ENCODE measurements at places on chromosomes 1 and 21.

- DNase-seq, result no peak
These were observed 329.1 kb upstream of the VAMP3 start for GRCh38 chr1:7442036-7442435.

GRCh38 chr1:31757204-31757679 is 6.9 kb downstream of the ADGRB2 start:
- no peak for DNase-seq

DNA sequence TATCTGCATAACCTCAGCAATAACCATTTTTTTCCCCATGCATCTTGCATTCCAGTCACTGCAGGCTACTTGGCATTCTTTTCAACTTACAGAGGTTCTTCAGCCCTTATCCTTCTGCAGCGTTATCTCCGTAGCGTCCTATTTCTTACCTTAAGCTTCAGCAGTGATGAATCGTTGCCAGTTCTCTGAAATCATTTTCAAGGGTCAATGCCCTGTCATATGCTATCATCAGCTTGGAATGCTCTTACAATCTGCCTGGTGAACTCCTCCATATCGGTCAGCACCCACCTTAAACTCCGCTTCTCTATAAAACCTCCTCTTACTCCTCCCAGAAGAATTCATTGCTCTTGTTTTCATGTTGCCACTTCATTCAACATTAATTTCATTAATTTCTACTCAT is 105.1 kb upstream of the DPH5 start:
- no peak for DNase-seq

DNA sequence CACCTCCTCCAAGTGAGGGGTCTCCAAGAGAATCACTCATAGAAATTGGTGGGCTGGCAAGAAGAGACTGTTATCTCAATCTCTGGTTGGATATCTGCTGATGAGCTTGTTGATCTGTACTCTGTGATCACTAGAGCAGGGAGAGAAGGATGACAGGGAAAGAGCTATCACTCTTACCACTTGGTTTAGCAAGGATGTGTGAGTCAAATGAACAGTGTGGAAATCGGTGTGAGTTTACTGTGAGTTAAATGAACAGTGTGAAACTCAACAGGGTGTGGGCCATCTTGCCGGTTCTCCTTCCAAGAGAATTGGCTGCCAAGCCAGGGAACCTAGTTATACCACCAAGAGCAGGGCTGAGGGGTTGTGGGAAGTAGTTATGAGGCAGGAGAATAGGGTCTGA is 33.3 kb upstream of the CD1D start:
- DNase-seq, result peak; percentile 85

- DNase-seq, result no peak
These were observed 621.0 kb downstream of the LMO4 start for GRCh38 chr1:87949711-87950110.

GRCh38 chr1:164774819-164775654 is 216.1 kb downstream of the PBX1 start:
- DNase-seq, result no peak

- DNase-seq, result no peak
These were observed 951 bp downstream of the SYDE2 start for GRCh38 chr1:85199667-85200462.

- DNase-seq, result no peak
These were observed 131.3 kb downstream of the CACHD1 start for GRCh38 chr1:64601207-64601606.

DNA sequence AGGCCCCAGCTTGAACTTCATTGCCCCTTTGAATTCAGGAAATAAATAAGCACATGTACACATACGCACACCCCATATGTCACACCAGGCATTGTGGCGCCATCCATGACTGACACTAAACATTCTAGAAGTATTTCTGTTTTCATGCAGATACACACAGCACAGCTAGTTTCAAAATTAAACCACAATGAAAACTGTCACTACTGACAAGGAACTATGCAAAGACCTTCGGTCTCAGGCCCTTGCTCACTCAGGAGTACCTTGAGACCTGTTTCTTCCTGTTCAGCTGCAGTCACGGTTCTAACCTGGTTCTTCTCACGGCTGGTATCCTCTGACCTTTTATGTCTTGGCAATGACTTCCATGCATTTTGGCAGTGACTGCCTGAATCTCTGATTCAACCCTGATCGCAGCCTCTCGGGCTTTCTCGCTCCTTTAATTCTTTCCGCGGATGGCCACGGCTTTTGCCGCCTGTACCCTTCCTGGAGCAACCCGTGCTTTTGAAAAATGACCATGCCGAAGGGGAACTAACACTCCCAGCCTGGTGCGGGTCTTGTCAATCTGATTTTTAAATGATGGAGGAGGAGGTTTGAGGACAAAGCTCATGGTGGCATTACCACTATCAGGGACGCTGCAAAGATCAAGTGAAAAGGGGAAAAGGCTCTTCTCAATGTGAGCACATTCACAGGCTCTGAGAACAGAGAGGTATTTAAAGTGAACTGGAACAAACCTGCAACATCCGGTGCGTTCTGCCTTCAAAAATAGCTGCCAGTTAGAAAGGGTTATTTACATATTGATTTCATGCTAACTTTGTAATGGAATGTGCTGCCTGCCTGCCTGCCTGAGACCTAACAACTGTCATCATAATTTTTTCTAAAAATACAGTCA is 384.6 kb downstream of the RRAGC start:
- no peak for DNase-seq

DNA sequence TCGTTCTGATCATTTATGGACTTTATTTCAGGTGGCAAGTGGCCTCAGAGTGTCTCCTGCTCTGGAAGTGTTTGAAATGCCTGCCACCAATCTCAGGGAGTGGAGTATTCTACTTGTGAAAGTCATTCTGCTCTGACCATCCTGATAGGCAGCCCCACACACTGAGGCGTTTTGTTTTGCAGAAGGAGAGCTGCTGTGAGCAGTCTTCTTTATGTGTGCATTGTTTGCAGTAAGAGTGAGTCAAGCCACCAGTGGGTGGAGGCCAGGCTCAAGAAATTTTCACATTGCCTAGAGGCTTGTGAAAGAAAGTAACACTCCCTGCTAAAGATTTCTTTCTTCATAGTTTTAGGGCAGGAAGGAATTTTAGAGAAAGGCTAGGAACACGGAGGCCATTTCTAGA is 204.4 kb downstream of the SLC35F3 start:
- DNase-seq, result peak; percentile 24

DNA sequence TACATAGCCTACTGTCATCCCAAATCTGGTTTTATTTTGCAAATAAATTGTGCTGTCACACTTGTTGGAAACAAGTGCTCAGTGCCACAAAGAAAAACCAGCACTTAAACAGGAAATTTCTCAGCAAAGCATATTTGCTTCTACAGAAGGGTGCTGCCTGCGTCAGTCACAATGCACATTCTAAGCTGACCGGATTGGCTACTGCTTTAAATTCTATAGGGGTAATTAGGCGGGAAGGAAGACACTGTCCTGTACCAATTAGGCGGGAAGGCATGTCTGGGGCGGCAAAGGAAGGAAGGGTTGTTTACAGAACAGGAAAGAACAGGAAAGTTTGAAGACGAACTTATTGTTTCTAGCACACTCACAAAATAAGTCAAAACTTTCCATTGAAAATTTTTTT is 2.8 kb downstream of the IFI16 start:
- DNase-seq, result peak; percentile 85

- no peak for DNase-seq
These were observed 64.4 kb downstream of the FAAP20 start for GRCh38 chr1:2130156-2130555.

GRCh38 chr1:45141247-45142003 is 65.0 kb downstream of the ZSWIM5 start:
- no peak for DNase-seq

DNA sequence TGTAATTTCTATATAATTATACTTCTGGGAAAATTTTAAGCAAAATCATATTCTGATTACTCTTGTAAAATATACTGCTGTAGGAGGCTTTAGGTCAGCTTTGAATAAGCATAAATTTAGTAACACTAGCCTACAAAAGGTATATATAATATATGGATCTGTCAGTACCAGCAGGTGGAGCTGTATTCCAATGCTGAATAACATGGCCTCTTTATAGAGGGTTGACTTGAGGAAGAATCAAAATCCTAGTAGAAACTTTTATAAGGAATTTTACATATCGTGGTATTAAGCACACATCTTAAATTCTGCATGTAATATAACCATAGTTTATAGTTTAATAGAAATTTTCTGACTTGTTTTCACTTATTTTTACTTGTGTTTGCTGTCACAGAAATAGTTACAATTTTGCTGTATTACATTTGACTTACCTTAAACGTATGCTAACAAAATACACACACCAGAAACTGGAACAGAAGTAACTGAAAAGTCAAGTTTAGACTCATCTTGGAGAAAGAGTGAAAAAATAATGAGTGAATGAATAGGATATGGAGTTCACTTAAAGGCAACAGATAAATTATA is 79.3 kb downstream of the HMCN1 start:
- peak; percentile 29 for DNase-seq

GRCh38 chr1:19344372-19344810 is 32.3 kb downstream of the SLC66A1 start:
- DNase-seq, result peak; percentile 11

GRCh38 chr1:52672946-52673345 is 25.2 kb downstream of the COA7 start:
- DNase-seq, result no peak

GRCh38 chr1:157262422-157262821 is 124.2 kb upstream of the ETV3 start:
- no peak for DNase-seq

DNA sequence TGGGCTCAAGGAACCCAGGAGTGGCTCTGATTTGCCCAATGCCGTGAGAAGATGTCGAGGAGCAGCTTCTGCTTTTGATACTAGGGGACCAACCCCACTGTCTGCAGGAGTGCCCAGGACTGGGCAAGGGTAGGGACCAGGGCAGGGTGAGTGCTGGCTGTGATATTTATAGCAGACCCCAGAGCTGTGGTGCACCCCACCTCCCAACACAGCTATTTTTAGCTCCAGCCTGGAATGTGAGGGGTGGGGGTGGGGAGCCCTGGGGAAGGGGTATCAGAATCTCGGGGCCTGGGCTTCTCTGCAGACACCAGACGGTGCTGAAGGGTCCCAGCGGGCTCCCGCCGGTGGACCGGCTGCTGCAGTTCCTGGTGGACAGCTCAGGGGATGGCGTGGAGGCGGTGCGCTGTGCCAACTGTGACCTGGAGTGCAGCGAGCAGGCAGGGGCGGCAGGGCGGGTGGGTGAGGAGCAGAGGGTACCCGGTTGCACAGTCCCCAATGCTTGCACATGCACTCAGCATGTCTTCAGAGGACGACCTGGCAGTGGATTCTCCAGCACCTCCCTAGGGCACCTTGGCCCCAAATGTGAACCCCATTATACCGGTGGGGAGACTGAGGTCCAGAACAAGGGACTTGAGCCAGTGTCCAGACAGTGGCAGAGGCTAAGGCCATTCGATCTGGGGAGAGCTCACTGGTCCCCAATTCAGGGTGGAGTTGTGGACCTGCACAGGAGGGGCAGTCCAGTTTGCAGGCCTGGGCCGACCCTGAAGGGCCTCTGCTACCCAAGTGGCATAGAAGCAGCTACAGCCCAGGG is 1.4 kb downstream of the RNF207 start:
- no peak for DNase-seq

DNA sequence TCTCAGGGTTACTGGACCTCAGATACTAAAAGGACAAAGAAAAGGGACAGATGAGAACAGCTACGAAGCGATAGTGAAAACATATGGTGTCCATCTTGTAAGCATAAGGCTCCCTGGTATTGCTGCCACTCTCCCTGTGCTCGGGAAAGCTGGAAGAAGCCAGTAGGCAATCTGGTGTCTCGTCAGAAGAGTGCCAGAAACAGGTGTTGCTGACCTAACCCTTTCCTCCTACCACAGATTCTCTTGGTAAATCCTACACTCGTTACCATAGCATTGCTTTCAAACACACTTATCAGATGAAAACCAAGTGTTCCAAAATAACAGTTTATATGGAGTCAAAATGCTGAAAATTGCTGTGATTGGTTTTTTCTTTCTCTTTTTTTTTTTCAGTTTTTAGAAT is 146.3 kb downstream of the NRIP1 start:
- no peak for DNase-seq

- no peak for DNase-seq
These were observed 115.6 kb downstream of the ZNF281 start for GRCh38 chr1:200294241-200294640.

- DNase-seq, result no peak
These were observed 45.7 kb downstream of the SLC37A1 start for GRCh38 chr21:42559326-42559725.

GRCh38 chr1:228317891-228318810 is 88.5 kb downstream of the TRIM11 start:
- DNase-seq, result no peak

DNA sequence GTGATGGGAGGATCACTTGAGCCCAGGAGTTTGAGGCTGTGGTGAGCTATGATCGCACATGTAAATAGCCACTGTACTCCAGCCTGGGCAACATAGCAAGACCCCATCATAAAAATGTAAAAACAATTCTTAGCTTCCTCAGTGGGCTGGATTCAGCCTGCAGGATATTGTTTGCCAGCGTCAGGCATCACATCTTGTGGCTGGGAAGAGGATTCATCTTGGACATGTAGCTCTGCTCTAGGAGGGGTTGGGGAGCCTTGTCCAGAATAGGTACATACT is 19.3 kb upstream of the ST3GAL3 start:
- DNase-seq, result no peak

DNA sequence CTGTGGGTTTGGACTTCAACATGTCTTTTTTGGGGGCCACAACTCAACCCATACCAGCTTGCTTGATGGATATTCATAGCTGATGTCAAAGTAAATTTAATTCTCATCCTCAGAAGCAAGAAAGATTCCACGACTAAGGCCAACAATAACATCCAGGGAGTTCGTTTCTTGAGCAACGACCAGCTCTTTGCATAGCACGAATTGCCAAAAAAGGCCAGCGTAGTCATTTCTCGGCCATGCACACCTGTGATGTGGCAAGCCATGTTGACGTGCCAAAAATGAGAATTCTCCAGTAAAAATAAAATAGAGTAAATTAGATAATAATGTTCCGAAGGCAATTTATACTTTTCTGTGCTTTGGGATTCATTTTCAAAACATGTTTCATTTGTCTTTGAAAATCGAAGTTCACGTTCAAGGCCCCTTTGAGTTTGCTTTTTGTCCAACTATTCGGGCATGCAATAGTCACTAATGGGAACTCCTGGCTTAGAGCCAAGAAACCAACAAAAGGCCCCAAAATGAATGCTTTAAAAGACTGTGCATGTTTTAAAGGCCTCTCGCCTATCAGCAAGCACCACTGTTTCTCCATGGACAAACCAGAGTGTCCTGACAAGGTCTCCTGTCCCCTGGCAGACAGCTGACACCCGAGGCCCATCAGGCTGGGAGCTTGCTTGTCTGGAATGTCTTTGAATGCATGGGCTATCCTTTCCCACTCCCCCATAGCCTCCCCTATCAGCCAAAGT is 14.4 kb upstream of the IGSF5 start:
- no peak for DNase-seq

GRCh38 chr1:41774471-41774990 is 144.2 kb downstream of the HIVEP3 start:
- DNase-seq, result no peak

DNA sequence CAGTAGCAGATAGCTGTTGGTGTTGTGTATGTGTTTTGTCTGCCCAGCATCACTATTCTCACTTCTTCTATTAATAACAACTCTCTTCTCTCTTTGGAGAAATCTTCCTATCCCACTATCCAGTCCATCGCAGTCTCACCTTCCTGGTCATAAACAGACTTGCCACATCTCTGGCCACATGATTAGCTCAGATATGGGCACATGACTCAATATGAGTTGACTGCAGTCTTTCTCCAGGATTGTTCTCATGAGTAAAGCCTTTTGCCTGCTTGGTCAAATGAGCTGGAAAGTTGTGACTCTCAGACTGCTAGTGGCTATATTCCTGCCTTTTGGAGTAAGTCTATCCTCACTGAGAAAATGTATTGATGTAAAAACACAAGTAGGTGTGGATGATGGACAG is 32.9 kb upstream of the TADA1 start:
- peak; percentile 30 for DNase-seq

All from inflammatory macrophage treated with lipopolysaccharide for 4 hours (primary cell).